Osteocyte (in vitro differentiated cells): ENCODE measurements at places on chromosomes 1 and 21. TPM values are rescaled to one million over a fixed set of nuclear protein-coding genes. Genes with fewer than 3 reads are reported as not detected.

- no peak overlapping the region for H3K4me3 ChIP-seq
- H3K27ac ChIP-seq, result no peak overlapping the region
- no peaks in the 10 kb centered on the region for H3K27me3 ChIP-seq
- DNase-seq, result no peak
- peaks cover 7% of the 10 kb centered on the region for H3K36me3 ChIP-seq
- peaks cover 13% of the 10 kb centered on the region for H3K4me1 ChIP-seq
Observed at GRCh38 chr1:156245451-156246232, 2.2 kb downstream of the PAQR6 start.

DNA sequence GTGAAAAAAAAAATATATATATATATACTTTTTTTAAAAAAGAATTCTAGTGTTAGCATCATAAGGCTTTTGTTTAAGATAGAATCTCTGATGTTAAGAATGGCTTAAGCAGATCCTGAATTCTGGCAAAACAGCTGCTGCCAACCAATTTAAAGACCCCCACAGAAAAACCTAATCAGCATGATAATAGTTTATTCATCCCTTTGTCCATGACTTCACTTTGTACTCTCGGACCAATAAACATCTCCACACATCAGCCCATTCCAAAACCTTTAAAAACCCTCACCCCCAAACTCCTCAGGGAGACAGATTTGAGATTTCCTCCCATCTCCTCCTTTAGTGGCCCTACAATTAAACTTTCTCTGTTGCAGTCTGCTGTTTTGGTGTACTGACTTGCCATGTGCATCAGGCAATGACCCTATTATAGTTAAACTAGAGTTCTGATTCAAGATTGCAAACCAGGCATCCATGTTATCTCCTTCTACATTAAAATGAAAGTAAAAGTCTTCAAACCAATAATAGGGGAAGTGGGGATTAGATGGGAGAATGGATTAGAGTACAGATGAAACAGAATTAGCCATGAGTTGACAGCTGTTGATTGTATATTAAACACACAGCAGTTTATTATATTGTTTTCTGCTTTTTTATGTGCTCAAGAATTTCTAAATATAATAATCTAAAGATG, 9.8 kb upstream of the PHTF1 start:
- H3K36me3 ChIP-seq, result peaks cover 26% of the 10 kb centered on the region
- H3K4me3 ChIP-seq, result no peak overlapping the region
- no peak for DNase-seq
- no peak overlapping the region for H3K27ac ChIP-seq
- H3K27me3 ChIP-seq, result no peaks in the 10 kb centered on the region

LRRC53 gene
- total RNA-seq, result not detected in 2 replicates

DNA sequence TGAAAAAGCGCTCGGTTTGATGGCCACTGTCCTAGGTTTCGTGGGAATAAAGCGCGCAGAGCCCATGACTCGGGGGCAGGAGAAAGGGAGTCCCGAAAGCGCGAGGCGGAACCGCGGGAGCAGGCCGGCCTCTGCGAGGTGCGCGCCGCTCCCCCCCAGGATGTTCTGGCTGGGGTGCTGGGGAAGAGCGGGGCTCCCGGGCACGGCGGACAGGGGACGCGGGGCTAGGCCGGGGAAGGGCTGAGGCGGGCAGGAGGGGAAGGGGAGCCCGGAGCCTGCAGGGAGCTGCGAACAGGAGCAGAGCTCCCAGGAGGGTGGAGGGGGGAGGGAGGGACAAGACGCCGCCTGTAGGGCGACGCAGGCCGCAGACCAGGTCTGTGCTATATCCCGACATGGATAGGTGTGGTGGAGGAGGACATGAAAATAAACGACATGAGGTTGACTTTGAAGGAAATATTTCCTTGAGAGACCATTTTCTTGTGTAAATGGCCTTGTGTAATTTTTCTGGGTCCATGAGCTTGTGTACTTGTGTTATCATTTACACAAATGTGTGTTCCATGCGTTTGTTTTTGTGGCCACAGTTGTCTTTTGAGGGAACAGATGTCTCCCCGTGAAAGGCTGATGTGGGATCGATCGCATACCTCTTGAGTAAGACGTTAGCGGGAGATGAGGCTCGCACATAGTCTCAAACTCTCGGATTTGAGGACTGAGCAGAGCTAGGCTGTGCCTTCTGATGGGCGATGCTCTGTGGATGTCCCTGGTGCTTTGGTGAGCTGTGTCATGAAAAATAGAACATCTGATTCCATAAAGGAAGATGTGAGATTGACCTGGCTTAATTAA, 1.3 kb downstream of the PCNT start:
- H3K27me3 ChIP-seq, result no peaks in the 10 kb centered on the region
- H3K4me3 ChIP-seq, result peak overlapping the region; percentile 79
- peaks cover 19% of the 10 kb centered on the region for H3K36me3 ChIP-seq
- peak overlapping the region; percentile 81 for H3K27ac ChIP-seq

NPL gene
- total RNA-seq, result 4.0 and 4.2 TPM in 2 replicates

KRTAP13-2 gene
- total RNA-seq, result not detected in 2 replicates
